Suppressor macrophage (primary cell): ENCODE measurements at places on chromosomes 1 and 21.

GRCh38 chr1:185373813-185374529 is 56.9 kb upstream of the IVNS1ABP start:
- DNase-seq: peak; percentile 82

GRCh38 chr1:215477632-215478031 is 89.5 kb upstream of the KCTD3 start:
- no peak for DNase-seq

DNA sequence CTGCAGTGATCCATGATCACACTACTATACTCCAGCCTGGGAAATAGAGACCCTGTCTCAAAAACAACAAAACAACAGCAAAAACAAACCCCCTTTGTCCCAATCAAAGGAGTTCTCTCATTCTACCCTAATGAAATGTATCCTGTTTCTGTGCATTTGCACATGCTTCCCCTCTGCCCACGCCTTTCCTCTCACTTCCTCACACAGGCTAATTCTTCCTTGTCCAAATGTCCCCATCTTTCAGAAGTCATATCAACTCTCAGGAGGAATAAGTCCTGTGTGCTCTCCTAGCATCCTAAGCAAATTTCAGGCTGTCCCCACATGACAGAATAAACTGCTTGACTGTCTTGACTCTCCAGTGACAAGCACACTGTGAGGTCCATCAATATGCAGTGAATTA is 8.1 kb upstream of the ATP1B1 start:
- peak; percentile 71 for DNase-seq

DNA sequence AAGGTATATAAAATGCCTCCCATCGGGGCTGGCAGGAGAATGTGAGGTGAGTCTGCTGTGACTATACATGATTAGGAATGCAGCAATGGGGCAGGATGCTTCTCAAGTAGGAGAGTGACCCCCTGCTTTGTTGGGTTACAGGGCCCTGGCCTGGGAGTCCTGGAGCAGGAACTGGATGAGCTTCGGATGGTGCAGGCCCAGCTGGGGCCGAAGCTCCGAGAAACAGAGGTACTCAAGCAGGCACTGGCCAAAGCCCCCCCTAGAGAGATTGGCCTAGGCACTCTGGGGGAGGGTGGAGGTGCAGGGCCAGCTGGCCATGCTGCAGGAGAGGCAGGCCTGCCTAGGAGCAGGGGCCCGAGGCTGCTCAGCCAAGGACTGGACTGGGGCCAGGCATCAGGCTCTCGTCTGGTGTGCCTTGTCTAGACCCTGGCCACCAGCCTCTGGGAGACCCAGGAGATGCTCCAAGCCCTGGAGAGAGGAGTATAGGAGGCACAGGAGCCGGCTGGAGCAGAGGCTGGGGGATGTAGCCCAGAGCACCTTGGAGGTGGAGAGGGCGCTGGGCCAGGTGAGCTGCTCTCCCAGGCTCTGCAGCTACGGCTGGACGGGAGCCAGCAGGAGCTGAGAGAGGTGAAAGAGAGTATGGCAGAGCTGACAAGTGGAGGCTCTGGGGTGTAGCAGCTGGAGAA is 32.8 kb upstream of the PKP1 start:
- DNase-seq: no peak

- DNase-seq: no peak
These were observed 160.9 kb downstream of the GPATCH2 start for GRCh38 chr1:217469983-217470382.

- DNase-seq: no peak
These were observed 74.6 kb upstream of the PTGFRN start for GRCh38 chr1:116835161-116835560.

- no peak for DNase-seq
These were observed 42.8 kb upstream of the PPP2R5A start for GRCh38 chr1:212242288-212242984.

DNA sequence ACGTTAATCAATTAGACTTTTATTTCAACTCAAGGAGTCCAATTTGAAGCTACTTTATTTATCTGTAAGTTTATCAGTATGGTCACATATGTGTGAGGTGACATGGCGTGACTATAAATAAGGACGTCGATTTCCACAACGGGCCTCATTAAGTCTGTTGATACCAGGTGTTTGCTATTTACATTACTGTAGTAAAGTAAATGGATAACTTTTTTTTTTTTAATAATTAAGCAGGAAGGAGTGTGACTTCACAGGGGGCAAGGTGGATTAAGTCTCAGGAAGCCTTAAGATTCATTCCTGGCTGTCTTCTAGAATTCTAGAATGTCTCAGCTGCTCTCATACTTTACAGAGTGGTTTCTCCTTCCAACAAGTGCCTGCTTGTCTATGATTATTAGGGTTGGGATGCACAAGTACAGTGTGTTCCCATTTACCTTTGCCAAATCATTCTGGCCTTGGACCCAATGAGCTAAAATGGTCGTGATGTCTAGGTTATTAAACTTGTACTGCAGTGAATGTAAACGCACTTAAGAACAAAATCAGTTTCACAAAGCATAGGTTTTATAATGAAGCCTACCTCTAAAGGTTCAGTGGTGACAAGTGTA is 15.5 kb downstream of the MAP3K7CL start:
- no peak for DNase-seq

GRCh38 chr21:15059397-15059796 is 5.4 kb downstream of the NRIP1 start:
- DNase-seq: no peak

DNA sequence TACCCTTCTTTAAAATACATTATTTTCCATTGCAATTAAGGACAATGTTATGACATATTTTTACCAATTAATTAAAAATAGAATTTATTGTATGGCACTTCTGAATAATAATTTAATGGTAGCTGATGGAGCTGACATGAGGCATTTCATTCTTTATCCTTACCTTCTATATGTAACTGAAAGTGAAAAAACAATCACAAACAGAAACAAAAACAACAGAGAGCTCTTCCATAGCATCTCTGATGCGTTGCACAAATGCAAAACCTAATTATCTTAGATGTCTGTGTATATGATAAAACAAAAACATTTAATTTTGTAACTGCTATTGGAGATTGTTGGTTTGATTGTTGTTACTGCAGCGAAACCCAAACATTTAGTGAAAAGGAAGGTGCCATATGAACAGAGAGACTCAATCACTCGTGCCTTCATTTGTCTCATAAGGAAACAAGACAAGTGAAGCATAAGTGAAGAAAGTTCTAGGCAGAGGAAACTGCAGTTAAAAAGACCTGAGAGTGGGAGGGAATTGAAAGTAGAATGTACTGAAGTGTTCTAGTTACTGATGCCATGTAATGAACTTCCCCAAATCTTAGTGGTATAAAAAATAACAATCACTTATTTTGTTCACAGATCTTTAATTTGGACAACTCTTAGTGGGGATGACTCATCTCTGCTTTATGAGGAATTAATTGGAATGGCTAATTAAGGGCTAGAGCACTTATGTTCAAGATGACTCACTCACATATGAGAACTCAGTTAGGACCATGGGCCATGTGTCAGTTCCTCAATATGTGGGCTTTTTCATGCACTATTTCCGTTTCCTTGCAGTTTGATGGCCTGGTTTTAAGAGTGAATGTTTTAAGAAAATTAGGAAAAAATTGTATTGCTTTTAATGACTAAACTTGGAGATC is 245.0 kb upstream of the OLFM3 start:
- DNase-seq: no peak

- peak; percentile 66 for DNase-seq
These were observed 120.2 kb downstream of the ETS2 start for GRCh38 chr21:38925923-38926322.

- DNase-seq: peak; percentile 78
These were observed 6.9 kb upstream of the GPATCH4 start for GRCh38 chr1:156608036-156608674.

GRCh38 chr1:85462931-85463649 is 1.9 kb downstream of the DDAH1 start:
- DNase-seq: no peak

DNA sequence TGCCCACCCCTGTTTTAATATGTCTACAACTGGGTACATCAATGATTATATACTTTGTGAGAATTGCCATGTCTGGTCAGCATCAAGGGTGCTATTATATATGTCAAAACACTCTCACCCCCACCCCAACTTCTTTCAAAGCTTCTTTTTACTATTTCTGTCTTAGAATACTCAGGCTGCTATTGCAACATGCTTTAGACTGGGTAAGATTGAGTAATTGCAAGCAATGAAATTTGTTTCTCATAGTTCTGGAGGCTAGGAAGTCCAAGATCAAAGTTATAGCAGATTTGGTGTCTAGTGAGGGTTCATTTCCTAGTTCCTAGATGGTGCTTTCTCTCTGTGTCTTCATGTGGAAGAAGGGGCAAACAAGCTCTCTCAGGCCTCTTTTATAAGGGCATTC is 100.5 kb upstream of the KCNK1 start:
- peak; percentile 35 for DNase-seq

GRCh38 chr1:61455400-61455799 is 269.5 kb downstream of the TM2D1 start:
- no peak for DNase-seq

DNA sequence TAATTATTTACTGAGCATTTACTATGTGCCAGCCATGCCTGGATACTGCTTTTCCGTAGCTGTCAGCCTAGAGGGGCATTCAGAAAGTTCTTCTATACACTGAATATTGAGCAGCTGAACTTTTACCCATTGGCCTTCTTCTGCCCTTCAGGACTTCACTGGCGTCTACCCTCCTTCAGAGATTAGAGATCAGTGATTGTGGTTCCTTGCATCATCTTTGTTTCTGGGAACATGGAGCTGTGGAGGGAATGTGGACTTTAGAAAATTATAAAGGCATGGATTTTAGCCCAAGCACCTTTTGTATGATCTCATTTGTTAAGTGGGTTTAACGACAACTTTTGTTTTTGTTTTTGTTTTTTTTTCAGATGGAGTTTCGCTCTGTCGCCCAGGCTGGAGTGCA is 58.7 kb upstream of the POU3F1 start:
- DNase-seq: no peak

DNA sequence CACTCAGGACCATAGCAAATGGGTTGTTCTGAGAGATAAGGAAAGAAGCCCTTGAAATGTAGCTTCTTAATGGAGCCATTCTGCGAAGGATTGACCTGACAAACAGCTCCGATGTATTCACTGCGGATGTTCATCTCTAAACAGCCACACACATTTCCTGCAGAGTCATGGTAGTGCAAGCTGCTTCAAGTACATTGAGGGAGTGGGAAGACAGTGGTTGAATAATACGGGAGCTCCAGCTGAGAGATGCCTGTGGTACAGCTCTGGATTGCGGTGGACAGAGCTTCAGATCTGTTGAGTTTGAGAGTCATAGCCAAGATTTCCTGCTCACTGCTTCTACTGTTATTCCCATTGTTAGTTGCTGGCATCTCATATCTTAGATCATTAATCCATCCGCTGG is 86.6 kb downstream of the ZBTB18 start:
- peak; percentile 34 for DNase-seq

DNA sequence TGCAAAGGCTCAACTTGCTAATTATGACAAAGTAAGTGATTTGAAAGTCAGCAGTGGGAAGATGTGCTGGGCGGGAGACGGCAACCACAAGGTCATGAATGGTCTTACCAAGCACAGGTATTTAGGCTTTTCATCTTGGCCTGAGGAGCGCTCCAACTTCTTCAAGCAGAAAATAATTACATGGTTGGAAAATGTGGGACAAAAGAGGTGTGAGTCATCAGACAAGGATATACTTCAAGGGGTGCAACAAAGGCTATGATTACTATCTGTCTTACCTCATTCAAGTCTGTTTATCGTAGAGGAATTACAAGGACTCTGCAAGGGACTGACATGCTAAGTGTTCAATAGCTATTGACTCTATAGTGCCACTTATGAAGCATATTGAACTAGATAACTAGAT is 2005.7 kb downstream of the MRPL39 start:
- DNase-seq: no peak

- no peak for DNase-seq
These were observed 94.7 kb upstream of the SMYD2 start for GRCh38 chr1:214186103-214186824.

GRCh38 chr1:221268295-221268694 is 389.1 kb downstream of the HLX start:
- no peak for DNase-seq

DNA sequence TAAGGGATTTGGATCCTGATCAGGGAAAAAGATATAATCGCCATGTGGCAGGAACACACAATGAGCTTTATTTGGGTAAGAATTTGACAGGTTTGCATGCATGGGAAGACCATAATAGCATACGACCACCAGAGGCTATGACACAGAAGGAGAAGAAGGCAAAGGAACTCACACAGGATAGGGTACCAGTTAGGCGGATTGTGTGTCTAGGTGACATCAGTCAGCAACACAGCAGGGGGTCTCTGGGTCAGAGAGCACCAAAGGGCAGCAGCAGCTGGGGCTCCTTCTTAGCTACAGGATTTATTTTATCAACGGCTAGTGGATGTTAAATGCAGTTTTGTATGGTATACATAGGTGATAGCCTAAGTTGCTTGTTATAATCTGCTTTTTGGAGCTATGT is 551.3 kb downstream of the KCNT2 start:
- no peak for DNase-seq

DNA sequence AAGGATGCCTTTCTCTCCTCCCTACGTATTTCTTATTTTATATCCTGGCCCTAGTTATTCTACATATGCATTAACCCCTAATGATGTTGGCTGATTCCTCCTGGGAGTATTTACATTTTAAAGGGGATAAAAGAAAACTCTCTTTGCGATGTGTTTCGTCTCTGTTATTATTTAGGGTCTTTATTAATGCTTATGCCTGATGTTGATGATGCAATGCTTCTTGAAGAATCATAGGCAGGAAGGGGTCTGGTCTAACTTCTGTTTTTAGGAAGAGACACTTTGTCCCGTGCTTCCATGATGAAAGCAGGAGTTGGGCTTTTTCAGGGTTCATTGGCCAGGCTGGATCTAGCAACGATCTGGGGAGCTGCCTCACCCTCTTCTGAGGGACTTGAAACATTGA is 761 bp upstream of the NPHS2 start:
- DNase-seq: no peak

- no peak for DNase-seq
These were observed 499 bp downstream of the C1QA start for GRCh38 chr1:22636927-22637326.

- peak; percentile 59 for DNase-seq
These were observed 39.6 kb downstream of the UCHL5 start for GRCh38 chr1:193019442-193020026.

DNA sequence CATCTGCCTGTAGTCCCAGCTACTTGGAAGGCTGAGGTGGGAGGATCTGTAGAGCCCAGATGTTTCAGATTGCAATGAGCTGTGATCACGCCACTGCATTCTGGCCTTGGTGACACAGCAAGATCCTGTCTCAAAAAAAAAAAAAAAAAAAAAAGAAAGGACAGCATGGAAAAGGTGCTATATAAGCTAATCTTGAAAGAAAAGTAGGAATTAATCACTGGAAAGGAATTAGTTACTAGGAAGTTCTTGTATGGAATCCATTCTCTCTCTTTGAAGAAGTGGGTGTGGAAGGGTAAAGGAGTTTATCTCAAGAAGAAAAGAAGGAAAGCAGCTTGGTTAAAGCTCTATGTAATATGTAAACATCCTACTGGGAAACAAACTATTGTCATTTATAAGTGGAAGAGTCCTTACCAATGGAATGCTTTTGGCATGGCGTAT is 339.2 kb downstream of the DPYD start:
- no peak for DNase-seq

GRCh38 chr1:168341483-168341975 is 60.9 kb downstream of the TBX19 start:
- DNase-seq: peak; percentile 25

- DNase-seq: no peak
These were observed 145.1 kb upstream of the EDN2 start for GRCh38 chr1:41629571-41629970.
